Osteocyte (in vitro differentiated cells): ENCODE measurements at places on chromosomes 7 and 10. TPM values are rescaled to one million over a fixed set of nuclear protein-coding genes. Genes with fewer than 3 reads are reported as not detected.

KAZALD1 gene
- 43.0 and 49.0 TPM in 2 replicates for total RNA-seq

LIPF gene
- total RNA-seq = not detected in 2 replicates

FGFR2 gene
- total RNA-seq = 8.0 and 10.3 TPM in 2 replicates

TAS2R38 gene
- total RNA-seq = not detected in 2 replicates

DNA sequence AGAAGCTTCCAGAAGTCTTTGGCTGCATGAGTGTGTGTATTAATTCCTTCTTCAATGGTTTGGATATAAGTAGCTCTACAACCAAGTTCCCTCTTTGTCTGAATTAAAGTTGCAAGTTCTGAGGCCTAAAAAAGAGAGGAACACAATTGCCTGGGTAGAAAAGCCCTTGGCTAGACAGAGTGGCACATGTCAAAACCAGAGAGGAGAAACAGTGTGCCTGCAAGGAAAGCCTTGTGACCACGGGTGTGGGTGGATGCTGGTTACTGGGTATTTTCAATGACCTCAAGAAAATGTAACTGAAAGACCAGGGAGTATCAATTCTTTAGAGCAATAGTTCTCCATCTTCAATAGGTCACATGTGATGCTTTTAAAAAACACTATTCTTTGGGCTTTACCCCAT, 148.3 kb downstream of the SVIL start:
- no peak overlapping the region for H3K4me3 ChIP-seq
- H3K4me1 ChIP-seq = peaks cover 20% of the 10 kb centered on the region
- H3K27ac ChIP-seq = no peak overlapping the region
- DNase-seq = peak; percentile 1
- H3K27me3 ChIP-seq = no peaks in the 10 kb centered on the region

- no peaks in the 10 kb centered on the region for H3K36me3 ChIP-seq
- no peak overlapping the region for H3K4me3 ChIP-seq
These were observed 185.7 kb downstream of the TFEC start for GRCh38 chr7:115844857-115845256.
